ENCODE measurements at places on chromosomes 4 and X. TPM values are rescaled to one million over a fixed set of nuclear protein-coding genes. Genes with fewer than 3 reads are reported as not detected.

DNA sequence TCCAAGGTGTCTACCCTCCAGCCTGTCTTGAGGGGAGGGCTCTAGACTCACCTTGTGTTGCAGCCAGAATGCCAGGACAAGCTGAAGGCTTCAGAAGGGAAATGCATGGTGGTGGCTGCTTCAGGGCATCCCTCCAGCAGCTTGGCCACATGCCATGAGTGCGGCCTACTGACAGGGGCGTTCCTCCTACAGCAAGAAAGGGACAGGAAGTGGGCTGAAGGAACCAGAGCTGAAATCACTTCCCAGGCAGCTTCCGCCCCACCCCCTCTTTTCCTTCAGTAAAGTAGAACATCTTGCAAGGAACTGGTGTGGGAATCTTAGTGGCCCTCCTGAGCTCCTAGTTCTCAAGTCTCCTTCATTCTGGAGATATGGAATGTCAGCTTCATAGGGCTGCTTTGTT, 167.5 kb upstream of the DGKK start:
- no peak for DNase-seq

- no peak for DNase-seq
Observed at GRCh38 chrX:66142351-66142750, 21.7 kb upstream of the HEPH start.

The AMER1 gene
- total RNA-seq = 0.65 TPM

DNA sequence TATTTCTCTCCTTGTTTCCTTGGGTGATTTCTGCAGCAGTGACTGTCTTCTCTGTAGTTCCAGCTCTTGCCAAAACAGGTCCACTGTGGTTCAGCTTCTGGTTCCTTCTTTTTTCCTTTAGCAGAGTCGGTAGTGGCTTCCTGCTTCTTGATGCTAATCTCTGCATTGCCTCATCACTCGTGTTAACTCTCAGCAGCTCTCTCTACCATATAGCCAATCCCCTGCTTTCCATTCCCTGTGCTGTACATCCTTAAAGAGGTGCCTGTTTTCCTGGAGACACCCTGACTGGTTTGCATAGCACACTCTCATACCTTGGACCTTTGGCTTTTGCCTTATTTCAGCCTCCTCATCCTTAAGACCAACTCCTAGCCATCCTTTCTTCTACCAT, 191.2 kb upstream of the LNX1 start:
- no peak for DNase-seq

The MAGEB2 gene
- total RNA-seq = not detected

- no peak for DNase-seq
Observed at GRCh38 chrX:111483135-111483534, 28.3 kb upstream of the SERTM2 start.

DNA sequence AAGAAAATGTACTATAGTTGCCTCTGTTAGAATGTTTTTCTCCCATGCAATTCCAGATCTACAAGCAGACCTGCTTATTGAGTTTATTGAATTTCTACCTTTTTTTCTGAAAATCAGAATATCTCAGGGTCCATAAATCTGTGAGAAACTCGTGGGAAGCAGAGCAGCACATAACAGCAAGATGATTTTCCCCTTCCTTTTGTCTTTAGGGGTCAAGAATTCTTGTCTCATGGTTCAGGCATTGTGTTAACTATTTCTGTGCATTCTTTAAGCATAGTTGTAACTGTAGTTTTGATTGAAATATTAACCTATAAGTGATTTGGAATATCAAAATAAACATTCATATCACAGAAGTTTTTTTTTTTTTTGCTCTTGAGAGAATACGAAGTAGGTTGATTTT, 11.4 kb downstream of the EDNRA start:
- peak; percentile 43 for DNase-seq

- DNase-seq = no peak
Observed at GRCh38 chr4:152785639-152786615, 6.2 kb downstream of the ARFIP1 start.

DNA sequence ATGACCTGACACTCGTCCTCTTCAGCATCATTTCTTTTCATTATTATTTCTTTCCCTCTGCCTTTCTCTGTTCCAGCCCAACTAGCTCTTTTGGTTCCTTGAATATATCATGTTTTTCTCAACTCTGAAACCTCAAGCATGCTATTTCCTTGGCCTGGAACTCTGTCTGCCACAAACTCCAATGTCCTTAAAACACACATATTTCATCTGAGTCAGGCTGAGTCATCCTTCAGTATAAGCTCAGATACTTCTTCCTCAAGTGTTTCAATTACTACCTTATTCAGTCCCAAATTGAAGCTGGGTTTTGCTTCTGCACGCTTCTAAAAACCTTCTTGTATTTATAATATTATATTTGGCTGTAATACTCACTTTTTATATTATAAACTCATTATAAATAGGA, 424.2 kb downstream of the PDGFC start:
- peak; percentile 89 for DNase-seq

GRCh38 chrX:39367416-39367815, 566.2 kb downstream of the MID1IP1 start:
- no peak for DNase-seq

The FGD1 gene
- total RNA-seq = 1.1 TPM
